T-cell (primary cell): ENCODE measurements at places on chromosomes 1 and 21. TPM values are rescaled to one million over a fixed set of nuclear protein-coding genes. Genes with fewer than 3 reads are reported as not detected.

GRCh38 chr1:20429296-20429695 is 56.7 kb downstream of the CAMK2N1 start:
- DNase-seq: no peak

DNA sequence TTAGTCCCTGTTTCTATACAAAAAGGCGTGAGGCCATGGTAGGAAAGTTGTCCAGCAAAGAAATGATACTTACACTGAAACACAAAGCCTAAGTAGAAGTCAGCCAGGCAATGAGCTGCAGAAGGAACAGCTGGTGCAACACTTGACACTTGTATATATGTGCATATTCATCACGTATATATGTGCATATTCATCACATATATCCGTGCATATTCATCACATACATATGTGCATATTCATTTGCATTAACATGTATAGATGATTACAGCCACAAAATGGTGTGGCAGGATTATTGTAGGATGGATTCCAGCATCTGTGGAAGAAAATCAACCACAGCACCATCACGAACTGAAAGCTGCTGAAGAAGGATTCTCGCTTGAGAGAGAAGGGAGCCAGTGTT is 189.0 kb upstream of the RGS18 start:
- DNase-seq: no peak

CCDC30 gene
- 5.4 TPM for total RNA-seq

DNA sequence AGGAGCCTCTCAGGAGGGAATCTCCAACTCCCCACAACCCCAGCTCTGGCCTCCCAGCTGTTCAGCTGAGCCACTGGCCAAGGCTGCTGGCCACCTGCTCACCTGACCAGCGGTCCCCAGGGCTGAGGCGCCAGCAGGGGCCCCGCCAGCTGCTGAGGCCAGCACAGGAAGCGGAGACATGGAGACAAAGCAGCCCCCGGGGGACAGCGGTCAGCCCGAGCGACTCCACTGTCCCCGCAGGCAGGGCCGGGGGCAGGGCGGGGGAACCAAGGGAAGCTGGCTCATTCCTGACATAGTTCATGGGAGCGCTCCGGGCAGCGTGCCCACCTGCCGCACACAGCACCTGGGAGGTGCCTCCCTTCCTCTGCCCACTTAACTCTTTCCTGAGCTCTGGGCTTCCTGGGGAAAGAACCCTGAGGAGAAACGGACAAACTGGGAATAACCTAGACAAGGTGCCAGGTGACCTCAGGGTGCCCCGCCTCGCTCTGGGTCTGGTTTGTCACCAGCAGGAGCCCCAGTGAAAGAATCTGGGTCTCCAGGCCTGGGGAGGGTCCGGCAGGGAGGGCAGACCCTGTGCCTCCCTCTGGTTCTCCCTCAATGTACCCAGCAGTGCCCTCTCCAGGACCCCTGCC is 10.7 kb downstream of the EPHA2 start:
- no peak for DNase-seq

DNA sequence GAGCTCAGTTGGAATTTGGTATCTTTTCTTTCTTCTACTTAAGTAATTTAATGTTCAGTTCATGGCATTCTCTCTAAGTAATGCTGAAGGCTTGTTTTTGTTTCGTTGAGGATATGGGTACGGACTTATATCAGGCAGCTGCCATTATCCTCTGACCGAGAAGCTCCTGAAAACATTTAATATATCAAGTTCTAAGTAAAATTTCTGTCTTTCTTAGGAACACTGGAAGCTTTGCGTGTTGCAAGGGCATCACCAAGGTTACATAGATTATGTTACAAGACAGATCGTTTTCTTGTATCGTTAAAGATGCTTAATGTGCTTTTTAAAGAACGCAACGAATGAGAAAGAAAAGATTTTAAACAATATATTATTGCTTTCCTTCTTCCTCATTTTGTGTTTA is 1.0 kb upstream of the GALNT2 start:
- DNase-seq: no peak

GRCh38 chr1:111213412-111213811 is 13.0 kb upstream of the DENND2D start:
- peak; percentile 14 for DNase-seq

- no peak for DNase-seq
Measured at GRCh38 chr1:52159033-52159789, 17.3 kb downstream of the ZFYVE9 start.

OLFM3 gene
- not detected for total RNA-seq

- DNase-seq: no peak
Measured at GRCh38 chr1:33097137-33097611, 16.2 kb downstream of the AZIN2 start.

TDRD10 gene
- total RNA-seq: not detected

- no peak for DNase-seq
Measured at GRCh38 chr1:246032031-246032551, 475.0 kb downstream of the SMYD3 start.

GRCh38 chr21:42973309-42973990 is 912 bp upstream of the PKNOX1 start:
- no peak for DNase-seq

DNA sequence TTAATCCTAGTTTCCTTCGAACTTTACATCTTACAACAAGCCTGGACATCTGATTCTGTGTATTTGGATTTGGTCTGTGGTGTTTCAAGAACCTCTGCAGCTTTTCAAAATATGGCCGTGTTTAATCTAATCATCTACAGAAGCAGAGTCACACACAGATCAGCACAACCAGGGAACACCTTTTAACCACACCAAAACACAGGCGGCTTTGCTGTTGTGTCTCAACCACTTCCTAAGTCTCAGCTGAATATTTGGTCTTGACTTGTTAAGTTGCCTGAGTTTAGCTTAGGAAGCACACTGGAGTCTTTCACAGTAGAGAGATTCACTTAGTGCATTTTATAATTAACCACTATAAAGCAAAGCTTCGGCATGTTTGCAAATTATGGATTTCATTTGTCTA is 17.1 kb downstream of the ADAMTS5 start:
- DNase-seq: no peak

ALPL gene
- total RNA-seq: 0.41 TPM

HFM1 gene
- total RNA-seq: not detected

GRCh38 chr1:27504588-27505419 is 14.8 kb upstream of the WASF2 start:
- no peak for DNase-seq

GRCh38 chr1:214363386-214363785 is 82.4 kb downstream of the SMYD2 start:
- DNase-seq: no peak

DNA sequence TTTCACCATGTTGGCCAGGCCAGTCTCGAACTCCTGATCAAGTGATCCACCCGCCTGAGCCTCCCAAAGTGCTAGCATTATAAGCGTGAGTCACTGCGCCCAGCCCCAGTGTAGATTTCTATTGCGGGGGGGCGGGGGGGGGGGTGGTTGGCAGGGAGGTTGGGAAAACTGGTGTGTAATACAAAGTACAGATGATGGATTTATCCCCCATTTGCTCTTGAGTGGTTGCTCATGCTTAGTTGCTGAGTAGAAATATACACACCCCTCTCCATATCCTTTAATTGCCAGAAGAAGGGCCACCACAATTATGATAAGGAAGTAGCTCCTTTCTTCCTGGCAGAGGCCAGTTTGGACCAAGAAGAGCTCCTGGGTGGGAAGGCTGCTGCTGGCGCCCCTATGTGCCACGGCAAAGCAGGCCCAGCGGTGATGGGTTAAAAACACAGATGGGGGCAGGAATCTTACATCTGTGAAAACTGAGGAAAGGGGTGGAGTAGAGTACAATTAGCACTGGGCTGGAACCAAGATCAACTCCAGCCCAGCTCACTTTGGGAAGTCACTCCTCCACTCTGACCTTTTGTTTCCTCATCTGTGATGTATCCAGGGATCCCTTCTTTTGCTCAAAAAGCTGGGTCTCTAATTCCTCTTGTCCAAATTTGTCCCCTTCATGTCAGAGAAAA is 55.2 kb downstream of the MRPL37 start:
- no peak for DNase-seq

DNA sequence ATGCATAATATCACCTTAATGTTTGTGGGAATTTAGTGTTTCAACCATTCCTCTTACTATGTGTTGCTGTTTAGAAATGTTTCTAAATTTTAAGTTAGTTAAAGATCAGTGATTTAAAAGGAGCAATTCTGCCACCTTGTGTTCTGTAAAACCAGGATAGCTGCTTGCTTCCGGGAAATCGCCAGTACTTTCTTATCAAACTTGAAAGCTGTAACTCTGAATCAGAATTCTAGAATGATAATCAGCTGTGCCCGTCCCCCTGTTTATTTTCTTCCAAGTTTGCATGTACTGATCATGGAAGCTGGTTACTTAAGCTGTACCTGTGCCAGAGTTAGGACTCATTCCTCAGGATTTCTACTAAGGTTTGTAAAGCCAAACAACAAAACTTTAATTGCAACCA is 656.4 kb downstream of the LTN1 start:
- no peak for DNase-seq

GRCh38 chr1:27106561-27107323 is 48.2 kb downstream of the SLC9A1 start:
- no peak for DNase-seq

DNA sequence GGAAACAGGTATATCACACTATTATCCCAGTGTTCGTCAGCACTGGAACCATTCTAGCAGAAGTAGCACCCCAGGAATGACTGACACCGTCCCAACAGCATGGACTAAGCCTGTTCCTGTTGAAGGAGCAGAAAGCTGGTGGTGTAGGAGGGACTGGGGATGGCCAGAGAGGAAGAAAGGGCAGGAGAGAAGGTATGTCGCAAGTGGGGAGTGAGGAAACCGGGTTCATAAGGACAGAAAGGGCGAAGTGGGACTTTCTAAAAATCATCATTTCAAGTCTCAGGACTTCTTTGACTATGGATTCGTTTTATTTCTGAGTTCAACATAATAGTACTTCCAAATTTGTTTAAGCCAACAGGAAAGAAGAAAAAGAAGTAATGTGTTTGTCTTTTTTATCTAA is 19.7 kb upstream of the MX1 start:
- no peak for DNase-seq

PIK3C2B gene
- total RNA-seq: 44.1 TPM

- no peak for DNase-seq
Measured at GRCh38 chr1:33428661-33429060, 2.2 kb downstream of the PHC2 start.

FAM167B gene
- total RNA-seq: 0.95 TPM

- no peak for DNase-seq
Measured at GRCh38 chr21:33020558-33021100, 5.1 kb upstream of the OLIG2 start.

ZBTB8A gene
- total RNA-seq: 0.05 TPM

SPATC1L gene
- total RNA-seq: 12.5 TPM

DNA sequence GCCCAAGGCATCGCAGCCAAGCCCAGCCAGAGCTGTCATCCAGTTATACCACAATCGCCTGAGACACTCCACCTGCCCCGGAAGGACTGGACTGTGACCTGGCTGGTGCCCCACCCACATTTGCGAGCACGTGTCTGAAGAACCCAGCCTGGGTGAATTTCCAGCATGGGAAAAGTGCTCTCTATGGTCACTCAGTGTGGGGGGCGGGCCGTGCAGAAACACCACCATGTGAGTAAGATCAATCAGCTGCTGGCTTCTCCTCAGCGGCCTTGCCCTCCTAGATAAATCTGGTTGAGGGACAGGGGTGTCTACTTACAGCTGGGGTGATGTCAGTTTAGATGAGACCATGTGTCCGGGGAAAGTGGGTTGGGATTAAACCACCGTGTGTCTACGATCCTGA is 44.8 kb downstream of the URB1 start:
- no peak for DNase-seq

GJA5 gene
- total RNA-seq: not detected

GRCh38 chr1:117570988-117571409 is 34.8 kb upstream of the TENT5C start:
- no peak for DNase-seq

GRCh38 chr1:19341201-19342061 is 29.3 kb downstream of the SLC66A1 start:
- peak; percentile 37 for DNase-seq

GRCh38 chr1:6006882-6007281 is 14.7 kb upstream of the NPHP4 start:
- DNase-seq: no peak

DNA sequence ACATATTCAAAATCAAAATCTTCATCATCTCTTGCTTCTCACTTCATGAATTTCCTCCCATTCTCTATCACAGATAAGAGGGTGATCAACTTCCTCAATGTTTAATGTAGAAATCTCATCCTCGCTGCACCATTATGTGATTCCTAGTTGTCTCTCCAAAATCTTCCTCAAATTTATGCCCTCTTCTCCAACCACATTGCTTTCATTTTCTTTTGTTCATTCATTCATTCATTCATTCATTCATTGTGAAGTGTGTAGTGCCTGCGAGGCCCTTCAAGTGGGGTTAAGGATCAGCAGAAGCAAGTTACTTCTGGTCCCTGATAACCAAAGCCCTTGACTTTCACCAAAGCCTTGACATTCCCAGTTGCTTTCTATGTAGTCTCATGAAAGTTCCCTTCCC is 33.5 kb upstream of the HIVEP3 start:
- DNase-seq: no peak

DNA sequence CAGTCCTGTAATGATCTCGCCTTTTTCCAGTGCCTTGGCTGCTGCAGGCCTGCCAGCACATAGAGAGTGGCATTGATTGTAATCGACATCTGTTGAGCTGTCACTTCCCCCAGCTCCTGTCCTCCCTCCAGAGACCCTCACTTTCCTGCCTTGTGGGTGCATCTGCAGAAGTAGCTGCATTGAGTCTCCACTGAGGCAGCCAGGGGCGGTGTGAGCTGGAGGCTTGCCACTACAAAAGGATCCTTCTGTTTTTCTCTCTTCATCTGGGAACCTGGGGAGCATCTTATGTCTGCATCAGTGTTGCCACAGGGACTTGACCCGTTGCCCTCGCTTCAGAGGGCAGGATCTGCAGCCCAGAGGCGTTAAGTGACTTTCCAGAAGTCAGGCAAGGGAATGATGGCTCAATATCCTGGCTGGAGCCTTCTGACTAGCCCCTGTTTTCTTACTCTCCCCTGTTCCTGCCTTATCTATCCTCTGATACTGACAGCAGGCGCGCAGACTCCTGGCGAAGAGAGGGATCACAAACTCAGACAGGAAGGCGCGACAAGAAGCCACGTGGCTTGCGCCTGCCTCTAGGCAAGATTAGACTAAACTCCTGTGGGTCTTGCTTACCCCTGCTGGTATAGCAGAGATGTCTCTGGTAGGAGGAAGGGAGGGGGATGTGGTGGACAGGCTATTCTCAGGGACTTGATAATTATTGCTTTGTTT is 13.3 kb upstream of the FMOD start:
- DNase-seq: no peak

- no peak for DNase-seq
Measured at GRCh38 chr1:160219062-160219929, 14.1 kb downstream of the PEA15 start.

GRCh38 chr1:218397752-218398339 is 52.7 kb downstream of the TGFB2 start:
- no peak for DNase-seq

SLC1A7 gene
- 0.14 TPM for total RNA-seq

TRIM63 gene
- total RNA-seq: not detected

FAM72D gene
- not detected for total RNA-seq

GRCh38 chr1:218811497-218811896 is 362.2 kb upstream of the LYPLAL1 start:
- no peak for DNase-seq
